Posterior cingulate gyrus (tissue), 11 donors: ENCODE measurements at places on chromosomes 4 and X.

DNA sequence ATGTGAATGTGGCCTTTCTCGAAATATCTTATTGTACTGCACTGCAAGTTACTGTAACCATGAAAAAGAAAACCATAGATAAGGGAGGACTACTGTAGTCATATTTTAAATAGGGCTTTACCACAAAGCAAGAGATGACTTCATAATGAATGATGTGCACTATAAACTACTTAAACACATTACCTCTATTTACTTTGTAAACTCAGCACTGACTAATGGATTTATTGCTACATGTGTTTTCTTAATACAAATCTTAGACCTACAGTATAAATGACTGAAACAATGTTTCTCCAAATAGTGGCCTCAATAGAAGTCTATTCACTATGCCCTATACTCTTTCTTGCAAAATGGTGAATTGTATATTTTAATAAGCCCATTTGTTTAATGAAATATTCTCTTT, 61.1 kb downstream of the HDX start:
- no peak for DNase-seq

DNA sequence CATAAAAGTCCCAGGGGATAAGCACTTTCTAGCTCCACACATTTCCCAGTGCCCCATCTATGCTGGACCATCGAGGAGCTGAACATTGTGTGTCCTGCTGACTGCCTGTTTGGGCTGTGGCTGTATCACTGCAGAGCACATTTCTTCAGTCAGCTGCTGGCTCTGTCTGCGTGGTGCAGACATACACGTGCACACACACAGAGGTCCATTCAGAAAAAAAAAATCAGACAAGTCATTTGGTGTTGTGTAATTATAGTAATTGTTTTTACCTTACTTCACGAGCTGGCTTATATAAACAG, 1.1 kb upstream of the PDLIM3 start:
- DNase-seq: peak; percentile 24

- no peak for DNase-seq
These were observed 43.1 kb upstream of the FHDC1 start for GRCh38 chr4:152892974-152893373.

- DNase-seq: no peak
These were observed 83.0 kb downstream of the MAGEB17 start for GRCh38 chrX:16250296-16250695.

- no peak for DNase-seq
These were observed 5.7 kb downstream of the TCEANC start for GRCh38 chrX:13658602-13659001.

GRCh38 chr4:54678826-54679225, 21.1 kb downstream of the KIT start:
- DNase-seq: no peak

- DNase-seq: no peak
These were observed 210.7 kb downstream of the PPP1R2C start for GRCh38 chrX:42567268-42567667.

DNA sequence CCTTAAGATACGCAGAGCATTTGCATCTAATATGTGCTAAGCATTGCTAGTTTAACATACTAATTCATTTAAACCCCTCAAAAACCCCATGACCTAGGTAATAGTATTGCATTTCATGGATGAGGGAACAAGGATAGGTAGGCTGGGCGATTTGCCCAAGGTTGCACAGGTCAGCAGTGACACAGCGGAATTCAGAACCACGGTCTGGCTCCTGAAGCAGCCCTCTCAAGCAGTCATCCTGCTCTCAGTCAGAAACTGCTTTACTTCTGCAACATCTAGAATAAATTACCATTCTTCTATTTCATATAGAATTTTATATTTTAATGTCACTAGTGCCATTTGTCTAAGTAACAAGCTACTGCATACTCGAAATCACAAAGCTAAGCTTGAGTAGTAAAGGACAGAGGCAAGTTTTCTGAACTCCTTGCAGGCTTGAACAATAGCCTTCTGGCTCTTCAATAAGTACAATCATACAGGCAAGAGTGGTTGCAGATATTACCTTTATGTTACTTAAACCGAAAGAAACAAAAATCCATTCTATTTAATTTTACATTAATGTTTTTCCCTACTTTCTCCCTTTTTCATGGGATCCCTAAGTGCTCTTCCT, 555 bp upstream of the SPP1 start:
- no peak for DNase-seq

DNA sequence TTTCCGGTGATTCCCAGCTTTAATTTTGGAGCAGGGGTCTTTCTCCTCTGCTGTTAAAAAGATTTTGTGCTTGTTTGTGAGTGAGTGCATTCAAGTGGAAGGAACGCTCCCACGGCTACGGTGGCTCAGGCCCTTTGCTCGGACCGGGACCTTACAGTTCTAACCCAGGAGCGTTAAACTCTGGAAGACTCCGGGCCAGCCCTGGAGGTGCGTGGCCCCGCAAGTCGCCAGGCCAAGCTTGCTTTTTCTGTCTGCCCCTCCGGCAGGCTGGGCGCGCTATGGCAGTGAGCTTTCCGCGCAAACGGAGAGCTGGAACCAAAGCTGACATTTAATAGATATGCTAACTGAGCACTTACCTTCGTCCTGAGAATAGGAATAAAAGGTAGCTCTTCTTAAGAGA, 18.3 kb upstream of the PITX2 start:
- peak; percentile 70 for DNase-seq

- DNase-seq: no peak
These were observed 54.5 kb downstream of the MID2 start for GRCh38 chrX:107880054-107880610.

- DNase-seq: no peak
These were observed 14.0 kb upstream of the ARHGAP10 start for GRCh38 chr4:147717878-147718277.

DNA sequence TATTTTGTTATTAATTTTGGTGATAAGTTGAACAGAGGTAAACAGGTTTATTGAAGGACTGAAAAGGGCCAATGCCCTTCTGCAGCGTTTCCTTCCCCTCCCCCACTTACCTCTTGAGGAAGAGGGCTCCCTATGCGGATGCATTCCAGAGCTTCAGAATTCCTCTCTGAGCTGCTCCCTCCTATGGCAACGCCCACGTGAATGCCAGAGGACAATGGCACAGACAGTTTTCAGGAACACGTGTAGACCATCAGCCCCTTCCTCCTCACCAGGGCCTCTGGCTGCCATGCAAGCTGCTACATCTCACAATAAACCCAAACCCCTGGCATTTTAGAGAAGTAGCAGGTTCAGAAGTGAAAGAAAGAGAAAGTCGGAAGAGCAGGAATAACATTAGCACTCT, 127.9 kb downstream of the CHRDL1 start:
- DNase-seq: no peak

DNA sequence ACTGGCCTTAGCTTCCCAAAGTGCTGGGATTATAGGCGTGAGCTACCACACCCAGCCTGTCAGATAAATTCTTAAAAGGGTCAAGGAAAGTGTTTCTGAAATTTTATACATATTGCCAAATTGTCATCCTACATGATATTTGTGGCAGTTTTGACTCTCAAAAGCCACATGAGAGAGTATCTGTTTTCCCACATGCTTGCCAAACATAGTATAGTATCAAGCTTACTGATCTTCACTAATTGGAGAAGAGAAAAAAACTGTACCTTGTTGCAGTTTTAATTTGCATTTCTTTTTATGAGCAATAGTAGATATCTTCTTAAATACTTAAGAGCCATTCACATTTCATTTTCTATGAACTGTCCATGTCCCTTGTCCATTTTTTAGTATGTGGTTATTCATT, 83.6 kb downstream of the TET2 start:
- DNase-seq: no peak
